Spinal cord (tissue), 10 donors: ENCODE measurements at places on chromosomes 1 and 21. TPM values are rescaled to one million over a fixed set of nuclear protein-coding genes. Genes with fewer than 3 reads are reported as not detected.
A peak's percentile ranks its signal among the peaks of the same experiment; 100 is the strongest.

DNA sequence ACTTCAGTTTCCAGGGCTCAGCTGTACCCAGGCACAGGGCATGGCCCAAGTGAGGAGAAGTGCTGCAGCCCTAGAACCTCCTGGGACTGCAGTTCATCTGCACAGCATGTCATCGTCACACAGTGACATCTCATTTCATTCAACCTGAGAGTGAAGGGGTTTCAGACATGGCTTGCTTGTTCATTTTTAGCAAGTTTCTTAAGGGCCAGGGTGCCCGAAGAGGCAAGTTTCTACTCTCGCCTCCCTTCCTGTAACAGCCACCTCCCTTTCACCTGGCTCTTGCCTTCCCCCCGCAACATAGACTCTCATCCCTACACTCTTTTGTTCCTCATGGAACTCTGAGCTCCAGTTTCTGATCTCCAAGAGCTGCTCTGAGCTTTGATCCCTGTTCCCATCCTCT, 108.1 kb downstream of the C1orf21 start:
- no peak for DNase-seq
- H3K4me1 ChIP-seq, result peaks cover 3% of the 10 kb centered on the region
- H3K27me3 ChIP-seq, result no peaks in the 10 kb centered on the region
- no peak overlapping the region for H3K27ac ChIP-seq
- H3K36me3 ChIP-seq, result no peaks in the 10 kb centered on the region
- no peak overlapping the region for H3K4me3 ChIP-seq

DNA sequence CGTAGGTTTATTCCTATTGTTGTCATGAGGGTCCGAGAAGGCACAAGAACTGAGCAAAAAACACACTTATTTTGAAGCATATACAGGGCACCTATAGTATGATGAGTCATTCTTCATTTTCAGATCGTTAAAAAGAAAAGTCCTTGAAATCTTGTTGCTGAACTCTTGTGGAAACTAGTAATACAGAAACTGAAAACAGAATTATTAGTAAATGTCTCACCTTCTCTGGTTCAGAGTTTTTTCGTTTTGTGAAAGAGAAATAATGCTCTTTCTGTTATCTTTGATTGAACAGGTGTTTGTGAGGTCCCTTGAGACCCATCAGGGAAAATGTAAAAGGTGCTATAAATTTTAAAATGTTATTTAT, 102.0 kb upstream of the COA6 start:
- H3K4me1 ChIP-seq, result peaks cover 3% of the 10 kb centered on the region
- no peak overlapping the region for H3K4me3 ChIP-seq
- no peaks in the 10 kb centered on the region for H3K27me3 ChIP-seq
- no peaks in the 10 kb centered on the region for H3K36me3 ChIP-seq

OR2T29 gene
- total RNA-seq, result not detected

- DNase-seq, result no peak
- no peak overlapping the region for H3K4me3 ChIP-seq
- peaks cover 87% of the 10 kb centered on the region for H3K36me3 ChIP-seq
These were observed 54.8 kb downstream of the CHD5 start for GRCh38 chr1:6125366-6125765.

DNA sequence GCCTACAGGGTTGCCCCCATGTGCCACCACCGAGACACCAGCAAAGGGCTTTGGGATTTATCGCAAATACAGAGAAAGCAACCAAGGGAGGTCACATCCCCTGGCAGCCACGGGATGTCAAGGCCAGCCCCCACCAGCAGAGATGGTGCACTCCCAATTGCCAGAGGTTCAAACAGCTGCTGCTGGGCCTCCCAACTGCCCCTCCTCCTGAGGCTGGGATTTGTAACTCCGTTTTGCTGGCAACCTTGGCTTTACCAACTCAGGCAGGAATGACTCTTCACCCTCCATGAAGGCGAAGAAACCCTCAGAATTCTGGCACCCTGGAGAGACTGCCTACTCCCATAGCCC, 11.6 kb downstream of the TMEM53 start:
- H3K4me3 ChIP-seq, result no peak overlapping the region
- no peak for DNase-seq
- H3K4me1 ChIP-seq, result peaks cover 25% of the 10 kb centered on the region
- no peak overlapping the region for H3K27ac ChIP-seq

DNA sequence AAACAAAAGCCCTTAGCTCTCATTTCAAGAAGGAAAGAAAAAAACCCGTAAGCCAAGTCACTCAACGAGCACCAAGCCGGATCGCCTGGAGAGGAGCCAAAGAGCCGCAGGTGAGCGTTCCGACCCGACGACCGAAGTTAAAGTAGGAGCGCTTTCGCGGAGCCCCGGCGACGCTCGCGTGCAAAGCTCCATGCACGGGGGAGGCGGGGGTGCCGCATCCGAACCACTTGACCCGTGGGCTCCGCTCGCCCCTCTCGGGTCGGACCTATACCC, 382 bp downstream of the GPBP1L1 start:
- peak overlapping the region; percentile 100 for H3K27ac ChIP-seq
- H3K4me1 ChIP-seq, result peaks cover 29% of the 10 kb centered on the region
- no peaks in the 10 kb centered on the region for H3K27me3 ChIP-seq

DNA sequence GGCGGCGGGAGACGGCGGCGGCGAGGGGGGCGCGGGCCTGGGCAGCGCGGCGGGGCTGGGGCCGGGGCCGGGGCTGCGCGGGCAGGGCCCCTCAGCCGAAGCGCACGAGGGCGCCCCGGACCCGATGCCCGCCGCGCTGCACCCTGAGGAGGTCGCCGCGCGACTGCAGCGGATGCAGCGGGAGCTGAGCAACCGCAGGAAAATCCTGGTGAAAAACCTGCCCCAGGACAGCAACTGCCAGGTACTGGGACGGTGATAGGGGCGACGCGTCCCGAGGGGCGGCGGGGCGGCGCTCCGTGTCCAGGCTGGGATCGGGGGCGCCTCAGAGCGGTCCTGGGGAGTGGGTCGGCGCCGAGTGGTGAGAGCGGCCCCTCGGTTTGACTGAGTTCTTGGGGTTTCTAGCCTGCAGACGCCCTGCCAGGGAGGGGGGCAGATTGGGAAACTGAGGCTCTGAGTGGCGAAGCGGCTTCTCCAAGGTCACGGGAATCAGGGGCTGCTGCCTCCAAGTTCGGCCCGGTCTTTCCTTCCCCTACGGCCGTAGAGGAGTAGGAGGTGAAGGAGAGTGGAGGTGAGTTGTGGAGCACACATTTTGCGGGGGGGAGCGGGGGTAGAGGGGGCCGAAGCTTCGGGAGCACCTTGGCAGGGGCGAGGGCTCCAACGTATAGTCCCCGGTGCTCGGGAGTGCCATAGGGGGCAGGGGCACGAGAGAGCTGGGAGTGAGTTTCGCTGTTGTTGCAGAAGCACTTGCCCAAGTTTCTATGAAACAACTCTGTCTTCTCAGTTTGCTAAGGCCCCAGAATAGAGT, 508 bp downstream of the RAVER2 start:
- H3K27me3 ChIP-seq, result no peaks in the 10 kb centered on the region
- H3K27ac ChIP-seq, result peak overlapping the region; percentile 86
- H3K4me1 ChIP-seq, result peaks cover 17% of the 10 kb centered on the region
- no peaks in the 10 kb centered on the region for H3K36me3 ChIP-seq
- DNase-seq, result peak; percentile 32

GRCh38 chr21:38013741-38014140, 97.5 kb upstream of the KCNJ6 start:
- no peaks in the 10 kb centered on the region for H3K36me3 ChIP-seq
- DNase-seq, result no peak
- H3K27ac ChIP-seq, result no peak overlapping the region
- H3K4me3 ChIP-seq, result no peak overlapping the region

BTF3L4 gene
- total RNA-seq, result 80.8 TPM

UBL4B gene
- total RNA-seq, result not detected

DNA sequence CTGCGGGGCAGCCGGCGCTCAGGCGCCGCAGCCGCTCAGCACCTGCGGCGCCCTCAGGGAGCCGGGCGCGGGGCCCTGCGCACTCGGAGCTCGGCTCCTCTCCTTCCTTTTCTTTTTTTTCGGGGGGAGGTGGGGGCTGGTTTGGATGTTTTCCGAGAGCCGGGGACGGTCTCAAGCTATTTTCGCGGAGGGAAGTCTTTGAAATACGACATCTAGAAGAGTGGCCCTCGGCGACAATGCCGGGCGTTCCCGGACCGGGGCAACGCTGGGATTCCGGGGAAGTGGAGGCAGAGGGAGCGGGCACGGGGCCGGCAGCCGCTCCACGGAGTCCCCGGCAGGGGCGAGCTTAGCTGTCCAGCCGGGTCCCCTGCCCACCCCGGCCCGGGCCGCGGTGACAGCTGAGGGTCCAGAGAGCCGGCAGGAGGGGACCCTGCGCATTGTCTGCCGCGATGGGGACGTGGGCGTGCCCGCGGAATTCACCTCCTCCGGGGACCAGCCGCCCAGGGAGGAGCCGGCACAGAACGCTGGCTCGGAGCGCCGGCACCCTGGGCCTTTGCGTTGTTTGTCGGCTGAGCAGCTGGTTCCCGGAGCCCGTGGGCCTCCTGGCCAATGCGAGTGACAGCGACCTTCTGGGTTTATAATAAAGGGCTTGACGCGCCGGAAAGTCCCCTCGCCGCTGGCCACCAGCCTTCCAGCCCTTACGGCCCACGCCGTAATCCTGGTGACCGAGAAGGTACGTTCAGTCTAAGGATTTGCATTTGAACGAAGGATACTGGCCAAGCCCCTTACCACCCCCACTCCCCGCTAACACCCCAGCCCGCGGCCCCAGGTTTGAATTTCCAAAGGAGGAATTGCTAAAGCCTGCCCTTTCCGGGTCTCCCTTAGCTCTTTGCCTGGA, 582 bp downstream of the SLC37A1 start:
- peak; percentile 73 for DNase-seq
- H3K36me3 ChIP-seq, result peaks cover 2% of the 10 kb centered on the region
- H3K4me3 ChIP-seq, result peak overlapping the region; percentile 57
- no peaks in the 10 kb centered on the region for H3K27me3 ChIP-seq

GRCh38 chr21:35838350-35838749, 222.0 kb downstream of the SETD4 start:
- no peak overlapping the region for H3K27ac ChIP-seq
- no peaks in the 10 kb centered on the region for H3K36me3 ChIP-seq
- no peak for DNase-seq

DNA sequence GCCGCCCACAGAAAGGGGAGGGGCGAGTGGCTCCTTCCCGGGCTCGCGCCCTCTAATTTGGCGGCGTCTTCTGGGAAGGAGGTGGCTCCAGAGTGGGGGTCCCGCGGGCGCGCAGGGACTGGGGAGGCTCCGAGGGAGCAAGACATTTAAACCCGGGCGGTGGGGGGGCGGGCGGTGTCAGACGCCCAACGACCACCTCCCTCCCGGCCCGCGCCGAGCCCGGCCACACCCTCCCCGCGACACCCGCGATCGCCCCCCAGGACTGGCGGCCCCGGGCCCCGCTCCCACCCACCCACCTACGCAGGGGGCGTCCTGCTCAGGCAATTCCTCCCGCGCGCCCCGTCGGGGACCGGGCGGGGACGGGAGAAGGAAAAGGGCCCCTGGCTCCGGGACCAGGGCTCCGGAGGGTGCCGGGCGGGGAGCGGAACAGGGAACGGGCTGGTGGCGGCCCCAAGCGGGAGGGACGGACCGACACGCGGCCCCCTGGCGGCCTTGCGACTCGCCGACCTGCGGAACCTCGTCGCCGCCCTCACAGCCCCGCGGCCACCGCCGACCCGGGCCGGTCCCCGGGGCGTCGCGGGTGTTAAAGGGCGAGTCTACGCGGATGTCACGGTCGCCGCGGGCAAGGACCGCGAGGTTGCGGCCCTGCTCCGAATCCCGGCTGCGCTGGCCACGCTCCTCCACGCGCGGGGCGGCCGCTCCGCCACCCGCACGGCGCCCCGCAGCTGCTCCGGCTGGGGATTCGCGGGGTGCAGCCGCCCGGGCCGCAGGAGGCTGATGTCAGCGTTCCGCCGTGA, 94.0 kb upstream of the FMN2 start:
- peak overlapping the region; percentile 12 for H3K4me3 ChIP-seq
- peaks cover 7% of the 10 kb centered on the region for H3K4me1 ChIP-seq
- H3K27ac ChIP-seq, result no peak overlapping the region
- H3K27me3 ChIP-seq, result peaks cover 17% of the 10 kb centered on the region
- no peak for DNase-seq
- H3K36me3 ChIP-seq, result no peaks in the 10 kb centered on the region

DNA sequence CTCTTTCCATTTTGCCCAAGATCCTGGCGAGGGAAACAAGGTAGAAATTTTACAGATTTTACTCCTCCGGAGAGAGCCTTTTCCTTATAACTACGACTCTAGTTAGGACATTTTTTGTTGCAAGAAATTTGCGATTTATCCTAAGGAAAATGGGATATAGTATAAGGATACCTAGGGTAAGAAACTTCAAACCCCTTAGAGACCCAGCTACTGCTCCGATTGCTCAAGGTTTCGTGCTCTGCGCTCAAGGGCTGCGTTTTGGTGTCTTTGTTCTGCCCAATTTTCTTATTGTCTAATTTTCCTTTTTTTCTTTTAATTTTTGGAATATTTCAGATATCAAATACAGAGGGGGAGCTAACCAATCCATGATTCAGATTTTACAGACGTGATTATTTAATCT, 1.5 kb downstream of the TTC3 start:
- peak overlapping the region; percentile 96 for H3K27ac ChIP-seq
- no peaks in the 10 kb centered on the region for H3K36me3 ChIP-seq
- peaks cover 14% of the 10 kb centered on the region for H3K4me1 ChIP-seq
- peak overlapping the region; percentile 92 for H3K4me3 ChIP-seq

- H3K36me3 ChIP-seq, result no peaks in the 10 kb centered on the region
- H3K4me3 ChIP-seq, result no peak overlapping the region
- H3K27ac ChIP-seq, result no peak overlapping the region
These were observed 136.3 kb upstream of the SLC44A3 start for GRCh38 chr1:94683886-94684285.

DNA sequence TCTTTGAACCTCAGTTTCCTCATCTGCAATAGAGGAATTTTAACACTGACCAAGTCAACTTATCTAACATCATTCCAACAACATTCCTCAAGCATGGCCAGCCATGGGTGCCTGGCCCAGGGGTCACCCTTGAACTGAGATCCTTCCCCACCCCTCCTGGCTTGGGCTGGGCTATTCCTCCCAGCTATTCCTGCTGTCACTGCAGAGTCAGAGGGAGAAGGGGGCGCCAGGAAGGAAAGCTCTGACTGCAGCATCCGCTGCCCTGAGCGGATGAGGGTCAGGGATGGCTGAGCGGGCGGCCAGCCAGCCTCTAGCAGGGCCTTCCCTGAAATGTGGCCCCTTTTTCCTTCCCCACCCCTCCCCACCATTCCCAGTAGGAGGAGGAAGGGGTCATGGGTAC, 3.1 kb downstream of the TINAGL1 start:
- DNase-seq, result no peak
- peaks cover 44% of the 10 kb centered on the region for H3K4me1 ChIP-seq
- H3K27ac ChIP-seq, result peak overlapping the region; percentile 34
- H3K36me3 ChIP-seq, result no peaks in the 10 kb centered on the region

GRCh38 chr1:44970317-44970716, 16.1 kb downstream of the EIF2B3 start:
- H3K27me3 ChIP-seq, result no peaks in the 10 kb centered on the region
- no peak overlapping the region for H3K27ac ChIP-seq
- no peaks in the 10 kb centered on the region for H3K4me1 ChIP-seq
- no peak overlapping the region for H3K4me3 ChIP-seq
- H3K36me3 ChIP-seq, result peaks cover 21% of the 10 kb centered on the region

- H3K27me3 ChIP-seq, result no peaks in the 10 kb centered on the region
- H3K4me3 ChIP-seq, result no peak overlapping the region
- peaks cover 38% of the 10 kb centered on the region for H3K36me3 ChIP-seq
- DNase-seq, result no peak
- peaks cover 49% of the 10 kb centered on the region for H3K4me1 ChIP-seq
These were observed 33.9 kb downstream of the MRAP start for GRCh38 chr21:32332463-32332951.

- H3K4me1 ChIP-seq, result no peaks in the 10 kb centered on the region
- no peaks in the 10 kb centered on the region for H3K36me3 ChIP-seq
- H3K27ac ChIP-seq, result no peak overlapping the region
- no peaks in the 10 kb centered on the region for H3K27me3 ChIP-seq
- no peak overlapping the region for H3K4me3 ChIP-seq
These were observed 129.6 kb downstream of the DPYD start for GRCh38 chr1:97791251-97791650.
